ENCODE measurements at places on chromosomes 16 and 17. TPM values are rescaled to one million over a fixed set of nuclear protein-coding genes. Genes with fewer than 3 reads are reported as not detected.

The ORC6 gene
- 13.1 TPM for total RNA-seq

The KCNJ12 gene
- under 0.01 TPM for total RNA-seq

The CLDN9 gene
- total RNA-seq: not detected

The DPEP1 gene
- total RNA-seq: not detected

The PDIA2 gene
- total RNA-seq: not detected

The SLC5A11 gene
- total RNA-seq: under 0.01 TPM

The AOC3 gene
- not detected for total RNA-seq

The SLC38A7 gene
- 14.7 TPM for total RNA-seq

The UTS2R gene
- total RNA-seq: not detected

The TMEM220 gene
- total RNA-seq: 1.1 TPM

The RSAD1 gene
- 10.0 TPM for total RNA-seq

The TSPAN10 gene
- total RNA-seq: 1.4 TPM

The ZNF785 gene
- total RNA-seq: 2.8 TPM

The ITGA2B gene
- total RNA-seq: under 0.01 TPM

The PRSS33 gene
- not detected for total RNA-seq

The EVPLL gene
- not detected for total RNA-seq

The PLA2G10 gene
- not detected for total RNA-seq

The RHBDL1 gene
- 0.72 TPM for total RNA-seq

The TMEM114 gene
- total RNA-seq: not detected

The MAPT gene
- total RNA-seq: under 0.01 TPM

The ALOX15B gene
- not detected for total RNA-seq

The CCDC200 gene
- total RNA-seq: not detected

The SLC13A5 gene
- total RNA-seq: not detected

The NPEPPS gene
- total RNA-seq: 54.1 TPM

The TBX2 gene
- 23.6 TPM for total RNA-seq

The CENPN gene
- 34.4 TPM for total RNA-seq

The UNC45B gene
- not detected for total RNA-seq

The ATP2A3 gene
- total RNA-seq: 0.18 TPM

The ACSM2B gene
- total RNA-seq: not detected

The SEPTIN1 gene
- total RNA-seq: not detected

The CDRT4 gene
- total RNA-seq: 0.56 TPM

The PRR15L gene
- total RNA-seq: not detected

The CD300H gene
- total RNA-seq: not detected

The PRSS8 gene
- total RNA-seq: not detected

The TNFRSF13B gene
- not detected for total RNA-seq

All from IMR-90 (cell line).